Dorsolateral prefrontal cortex (tissue), 122 donors: ENCODE measurements at places on chromosomes 5 and 9.

- DNase-seq = no peak
Observed at GRCh38 chr5:169519358-169519757, 64.2 kb upstream of the SPDL1 start.

DNA sequence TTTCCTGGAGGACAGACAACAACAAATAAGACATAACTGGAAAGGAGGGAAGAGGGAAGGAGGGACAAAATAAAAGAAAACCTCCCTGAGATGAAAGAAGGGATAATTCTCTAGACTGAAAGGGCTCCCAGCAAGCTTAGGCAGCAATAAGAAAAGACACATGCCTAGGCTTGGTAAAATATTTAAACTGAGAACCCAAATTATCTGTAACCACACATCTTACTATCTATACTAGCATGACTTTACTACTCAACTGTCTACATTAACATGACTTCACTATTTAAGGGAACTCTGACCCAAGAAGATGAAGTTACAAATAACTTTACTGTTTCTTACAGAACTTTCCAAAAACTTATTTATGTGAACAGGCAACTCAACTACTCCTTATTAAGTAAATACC is 95.9 kb downstream of the EPB41L4A start:
- no peak for DNase-seq

- no peak for DNase-seq
Observed at GRCh38 chr5:157387683-157388093, 72.3 kb upstream of the NIPAL4 start.

DNA sequence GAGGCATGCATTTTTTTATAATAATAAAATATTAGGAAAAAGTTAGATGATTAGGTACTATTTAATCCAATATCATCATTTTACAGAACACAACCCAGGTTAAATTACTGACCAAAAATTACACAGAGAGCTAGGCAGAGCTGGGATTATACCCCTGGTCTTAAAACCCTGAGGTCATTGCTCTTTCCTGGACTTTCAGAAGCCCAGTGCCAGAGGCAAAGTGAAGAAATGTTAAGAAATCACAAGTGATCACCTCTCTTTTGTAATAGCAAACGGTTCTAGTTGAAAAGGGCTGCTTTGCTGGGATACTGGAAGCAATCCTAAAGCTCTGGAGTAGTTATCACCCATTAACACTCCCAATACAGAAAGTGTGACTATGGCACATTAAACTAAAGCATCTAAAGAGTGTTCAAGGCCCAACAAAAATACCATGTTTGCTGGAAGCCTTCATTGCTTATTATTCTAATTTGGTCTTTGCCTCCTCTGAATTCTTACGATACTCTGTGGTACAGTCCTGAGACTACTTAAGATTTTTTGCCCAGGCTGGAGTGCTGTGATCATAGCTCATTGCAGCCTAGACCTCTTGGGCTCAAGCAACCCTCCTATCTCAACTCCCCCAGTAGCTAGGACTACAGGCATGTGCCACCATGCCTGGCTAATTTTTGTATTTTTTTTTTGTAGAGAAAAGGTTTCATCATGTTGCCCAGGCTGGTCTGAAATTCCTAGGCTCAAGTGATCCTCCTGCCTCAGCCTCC is 575.9 kb downstream of the RAB3C start:
- no peak for DNase-seq

- no peak for DNase-seq
Observed at GRCh38 chr5:149282027-149282965, 10.6 kb downstream of the AFAP1L1 start.

GRCh38 chr5:40052808-40053207 is 626.9 kb upstream of the PTGER4 start:
- DNase-seq = no peak

DNA sequence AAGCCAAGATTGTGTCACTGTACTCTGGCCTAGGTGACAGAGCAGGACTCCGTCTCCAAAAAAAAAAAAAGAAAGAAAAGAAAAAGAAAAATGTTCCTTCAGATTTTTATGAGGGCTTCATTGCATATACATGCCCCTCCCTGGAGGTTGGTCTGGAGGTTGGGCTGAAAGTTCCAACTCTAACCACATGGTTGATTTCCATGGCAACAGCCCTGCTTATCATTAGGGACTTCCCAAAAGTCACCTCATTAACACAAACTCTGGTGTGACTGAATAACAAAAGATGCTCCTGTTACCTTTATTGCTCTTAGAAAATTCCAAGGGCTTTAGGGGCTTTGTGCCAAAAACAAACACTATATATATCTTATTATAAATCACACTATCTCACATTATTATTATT is 113.8 kb downstream of the TMC1 start:
- DNase-seq = no peak

- no peak for DNase-seq
Observed at GRCh38 chr9:97039514-97039860, 545 bp upstream of the CTSV start.

- no peak for DNase-seq
Observed at GRCh38 chr5:62727861-62728260, 149.2 kb downstream of the LRRC70 start.

- peak; percentile 82 for DNase-seq
Observed at GRCh38 chr9:84839541-84839940, 170.0 kb downstream of the NTRK2 start.

DNA sequence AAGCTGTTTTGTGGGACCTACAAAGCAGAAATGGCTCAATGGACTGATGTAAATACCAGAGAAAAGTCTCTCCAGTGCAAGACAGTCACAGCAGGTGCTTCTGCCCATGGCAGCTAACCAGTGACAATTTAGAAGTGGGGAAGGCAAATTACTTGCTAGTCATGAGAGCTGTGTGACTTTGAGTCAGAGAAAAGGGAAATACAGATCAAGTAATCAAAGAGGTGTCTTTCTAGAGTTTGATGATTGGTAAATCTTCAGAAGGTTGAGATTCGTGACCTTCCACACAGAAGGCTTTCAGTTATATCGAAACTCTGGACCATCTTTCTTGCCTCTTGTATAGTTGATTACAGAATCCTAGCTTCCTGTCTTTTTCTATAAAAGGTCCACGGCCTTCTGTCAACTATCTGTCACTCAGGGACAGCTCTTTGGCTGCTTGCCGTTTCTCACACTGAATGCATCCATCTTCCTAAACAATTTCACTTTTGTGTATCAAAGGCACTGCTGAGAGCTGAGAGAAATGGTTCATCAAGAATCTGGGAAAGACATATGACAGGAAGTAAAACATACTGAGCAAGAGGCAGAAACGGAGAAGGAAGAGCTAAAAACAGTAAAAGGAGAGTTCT is 993.9 kb upstream of the ACO1 start:
- DNase-seq = no peak

- DNase-seq = no peak
Observed at GRCh38 chr9:104923289-104923688, 4.7 kb downstream of the ABCA1 start.

DNA sequence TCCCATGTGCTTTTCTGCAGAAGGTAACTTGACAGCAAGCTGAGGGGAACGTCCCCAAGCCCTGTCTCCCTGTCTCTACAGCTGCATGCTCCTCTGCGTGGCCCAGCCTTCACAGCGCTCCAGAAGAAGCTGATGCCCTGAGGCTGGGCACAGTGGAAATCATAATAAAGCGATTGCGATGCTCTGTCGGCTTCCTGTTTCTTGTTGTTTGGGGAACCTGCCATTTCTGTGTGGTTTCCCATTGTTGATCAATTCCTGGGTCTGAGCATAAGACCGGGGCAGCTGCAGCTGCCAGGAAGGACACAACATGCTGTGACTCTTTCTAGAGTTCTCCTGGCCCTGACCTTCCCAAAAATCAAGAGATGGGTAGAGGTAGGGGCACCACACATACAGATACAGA is 7.2 kb upstream of the DNAJB5 start:
- no peak for DNase-seq

DNA sequence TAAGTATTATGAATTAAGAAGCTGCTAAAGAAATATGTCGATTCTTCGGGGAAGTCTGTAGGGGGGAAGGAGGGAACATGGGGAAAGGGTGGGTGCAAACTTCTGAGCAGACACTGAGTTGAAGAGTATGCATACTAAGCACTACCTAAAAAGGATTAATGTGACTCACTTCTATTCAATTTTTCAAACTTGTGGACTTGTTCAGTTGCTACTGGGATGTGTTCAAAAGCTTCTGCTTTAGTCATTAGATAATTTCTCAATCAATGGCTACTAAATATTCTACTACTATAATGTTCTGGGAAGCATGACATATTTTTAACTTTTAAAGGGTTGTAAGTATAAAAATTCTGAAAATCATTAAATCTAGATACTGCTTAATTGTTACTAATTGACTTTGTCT is 109.7 kb upstream of the FER start:
- DNase-seq = no peak

DNA sequence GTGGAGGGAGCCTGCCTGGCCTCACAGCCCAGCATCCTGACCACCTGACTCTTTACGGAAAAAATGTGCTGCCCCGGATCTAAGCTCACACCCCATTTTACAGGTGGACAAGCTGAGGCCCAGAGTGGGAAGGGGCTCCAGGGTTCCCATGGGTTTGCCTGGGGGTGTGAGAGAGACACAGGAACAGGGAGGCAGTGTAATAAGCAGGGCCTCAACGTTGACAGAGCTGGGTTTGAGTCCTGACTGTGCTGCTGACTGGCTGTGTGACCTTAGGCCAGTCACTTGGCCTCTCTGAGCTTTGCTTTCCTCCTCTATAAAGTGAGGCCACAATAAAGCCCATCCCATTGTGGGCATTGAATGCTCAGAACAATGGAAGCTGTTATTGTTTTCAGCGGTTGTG is 73.7 kb downstream of the HMCN2 start:
- no peak for DNase-seq

DNA sequence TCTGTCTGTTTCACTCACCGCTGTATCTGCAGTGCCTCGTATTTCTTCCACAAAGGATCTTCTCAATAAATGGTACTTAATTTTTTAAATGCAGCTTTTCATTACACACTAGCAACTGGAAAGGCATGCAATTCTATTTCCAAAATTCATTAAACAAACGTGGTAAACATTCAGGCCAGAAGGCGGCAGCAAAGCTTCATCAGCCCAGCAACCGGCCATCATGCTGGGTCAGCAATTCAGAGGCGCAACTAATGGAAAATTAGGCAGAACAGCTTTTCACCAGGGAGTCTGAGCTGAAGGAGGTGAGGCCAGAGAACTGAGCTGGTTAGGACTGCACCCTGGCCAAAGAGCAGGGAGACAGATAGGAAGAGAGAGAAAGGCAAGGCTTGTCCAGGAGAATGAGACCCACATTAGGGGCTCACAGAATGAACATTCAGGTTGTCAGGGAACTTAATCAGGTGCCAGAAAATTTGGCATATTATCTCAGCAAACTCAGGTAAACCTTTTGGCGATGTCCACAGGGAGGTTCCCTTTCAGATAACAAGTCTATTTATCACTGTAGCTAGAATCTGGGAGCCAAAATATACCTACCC is 17.7 kb upstream of the RNF180 start:
- DNase-seq = no peak

DNA sequence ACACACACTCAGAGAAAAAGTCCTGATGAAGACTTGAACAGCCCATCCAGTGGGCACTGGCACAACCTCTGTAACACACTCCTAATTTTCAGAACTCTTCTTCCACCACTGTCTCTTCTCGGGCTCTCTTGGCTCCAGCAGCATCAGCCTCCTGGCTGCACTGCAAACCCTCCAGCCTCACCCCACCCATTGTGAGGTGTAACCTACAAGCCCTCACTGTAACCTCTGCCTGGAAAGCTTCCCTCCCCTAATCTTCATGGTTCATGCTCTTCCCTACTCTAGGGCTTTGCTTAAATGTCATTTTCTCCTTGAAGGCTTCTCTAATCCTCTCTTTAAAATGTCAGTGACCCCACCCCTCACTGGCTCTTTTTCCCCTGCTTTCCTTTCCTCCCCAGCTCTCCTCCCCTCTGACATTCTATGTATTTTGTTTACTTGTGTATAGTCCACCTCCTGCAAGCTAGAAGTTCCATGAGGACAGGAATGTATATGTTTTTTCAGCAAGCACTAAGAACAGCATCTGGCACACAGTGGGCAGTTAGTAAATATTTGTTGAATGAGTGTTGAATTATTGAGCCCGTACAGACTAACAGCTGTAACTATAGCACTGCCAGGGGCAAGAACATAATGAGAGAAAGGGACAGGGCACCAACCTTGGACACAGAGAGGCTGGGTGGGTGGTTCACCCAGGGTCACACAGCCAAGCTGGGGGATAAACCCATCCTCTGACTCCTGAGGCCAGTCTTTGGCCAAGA is 76.4 kb downstream of the ESM1 start:
- DNase-seq = no peak

- peak; percentile 12 for DNase-seq
Observed at GRCh38 chr5:9545136-9545991, 511 bp downstream of the SEMA5A start.

DNA sequence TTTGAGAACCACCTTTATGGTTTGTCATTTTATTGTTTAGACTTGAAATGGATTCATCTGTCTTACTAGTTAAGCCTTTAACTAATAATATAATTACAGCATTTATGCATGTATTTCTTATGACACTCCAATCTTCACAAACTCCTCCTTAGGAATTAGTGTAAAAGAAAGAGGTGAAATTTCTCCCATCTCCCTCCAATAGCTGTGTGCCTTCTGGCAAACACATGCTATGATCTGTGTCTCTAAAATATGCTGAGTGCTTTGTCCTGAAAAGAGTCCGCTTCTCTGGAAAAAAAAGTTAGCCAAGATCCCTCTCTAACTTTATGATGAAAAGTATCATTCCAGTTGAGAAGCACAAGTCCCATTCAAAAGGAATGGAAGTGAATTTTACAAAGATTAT is 13.9 kb upstream of the TENT4A start:
- no peak for DNase-seq

DNA sequence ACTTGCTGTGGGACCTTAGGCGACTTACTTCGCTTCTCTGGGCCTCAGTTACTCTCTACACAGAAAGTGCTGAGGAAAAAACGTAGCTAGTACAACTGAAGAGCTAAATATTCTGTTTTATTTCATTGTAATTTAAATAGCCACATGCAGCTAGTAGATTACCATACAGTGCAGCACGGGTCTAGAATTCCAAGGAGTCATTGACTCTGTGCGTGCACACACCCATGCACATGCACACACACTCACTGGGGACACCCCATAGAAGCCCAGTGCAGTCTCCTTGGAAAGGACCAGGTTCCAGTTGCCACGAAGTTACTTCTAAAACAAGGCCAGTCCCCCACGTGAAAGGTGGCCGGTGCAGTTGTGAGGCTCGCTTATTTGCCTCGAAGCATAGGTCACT is 17.0 kb downstream of the URM1 start:
- no peak for DNase-seq

GRCh38 chr9:19085295-19085694 is 17.4 kb downstream of the HAUS6 start:
- no peak for DNase-seq

- peak; percentile 75 for DNase-seq
Observed at GRCh38 chr9:109316207-109316640, 4.6 kb downstream of the EPB41L4B start.
